Lung (tissue), 17 donors: ENCODE measurements at places on chromosomes 11 and 22. TPM values are rescaled to one million over a fixed set of nuclear protein-coding genes. Genes with fewer than 3 reads are reported as not detected.

Gene IFITM2
- 75.7 TPM for total RNA-seq

Gene SHISAL1
- 0.74 TPM for total RNA-seq

Gene FAM180B
- total RNA-seq, result 0.34 TPM

Gene TMPRSS6
- total RNA-seq, result 0.57 TPM

Gene PAMR1
- total RNA-seq, result 15.2 TPM
